ENCODE measurements at places on chromosomes 4 and X. TPM values are rescaled to one million over a fixed set of nuclear protein-coding genes. Genes with fewer than 3 reads are reported as not detected.

Gene DGKK
- total RNA-seq: 2.9 TPM

GRCh38 chr4:185144601-185145240 is 1.7 kb downstream of the SLC25A4 start:
- H3K27me3 ChIP-seq: peaks cover 5% of the 10 kb centered on the region
- DNase-seq: no peak
- H3K4me1 ChIP-seq: peaks cover 33% of the 10 kb centered on the region
- peak overlapping the region; percentile 84 for H3K4me3 ChIP-seq
- H3K36me3 ChIP-seq: peaks cover 17% of the 10 kb centered on the region
- H3K27ac ChIP-seq: no peak overlapping the region

Gene TCEANC
- total RNA-seq: 2.0 TPM

DNA sequence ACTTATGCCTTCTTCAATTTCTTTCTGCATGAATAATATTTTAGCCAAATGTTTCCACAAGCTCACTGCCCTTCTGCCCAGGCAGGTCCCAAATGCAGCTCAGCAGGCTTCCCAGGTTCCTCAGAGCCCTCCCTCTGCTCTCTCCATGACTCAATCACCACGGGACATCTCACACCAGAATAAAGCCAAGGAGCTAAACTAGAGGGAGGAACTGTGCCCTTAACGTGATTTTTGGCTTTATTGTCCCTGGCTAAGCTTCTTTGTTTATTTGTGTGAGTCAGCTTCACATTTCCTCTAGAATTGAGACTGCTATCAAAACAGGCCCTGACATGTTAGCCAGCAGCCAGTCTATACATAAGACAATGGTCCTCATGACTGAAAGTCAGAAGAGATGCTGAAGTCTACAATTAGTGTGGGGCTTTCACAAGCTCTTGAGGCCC is 186.4 kb upstream of the GALNT7 start:
- H3K36me3 ChIP-seq: peaks cover 10% of the 10 kb centered on the region
- no peak for DNase-seq
- peaks cover 31% of the 10 kb centered on the region for H3K4me1 ChIP-seq
- no peaks in the 10 kb centered on the region for H3K27me3 ChIP-seq
- H3K4me3 ChIP-seq: no peak overlapping the region

DNA sequence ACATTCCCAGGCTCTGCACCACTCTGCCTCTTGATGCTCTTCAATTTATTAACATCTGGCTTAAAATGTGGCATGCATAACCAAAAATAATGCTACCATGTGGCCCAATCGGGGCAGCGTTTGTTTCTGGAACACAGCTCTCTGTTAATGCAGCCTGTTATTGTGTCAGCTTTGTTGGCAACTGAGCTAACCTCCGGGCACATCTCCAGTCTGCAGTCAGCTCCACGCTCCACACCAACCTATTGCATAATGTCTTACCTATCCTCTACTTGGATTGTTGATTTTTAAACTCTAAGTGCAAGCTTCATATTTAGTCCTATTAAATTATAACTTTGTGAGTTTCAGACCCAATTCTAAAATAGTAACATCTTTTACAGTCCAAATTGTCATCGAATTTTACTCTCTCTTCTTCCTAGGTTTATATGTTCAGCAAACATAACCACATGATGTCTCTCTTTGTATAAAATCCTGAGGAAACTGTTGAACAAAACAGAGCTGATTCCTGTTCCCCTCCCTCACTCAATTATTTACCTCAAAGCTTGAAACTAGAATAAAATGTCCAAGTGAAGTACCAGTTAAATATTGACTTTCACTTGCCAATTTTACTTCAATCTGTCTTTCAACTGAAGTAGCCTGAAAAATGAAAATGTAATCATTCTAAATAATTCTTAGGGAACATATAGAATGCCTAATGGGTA is 92.2 kb upstream of the RAPGEF2 start:
- no peak overlapping the region for H3K4me3 ChIP-seq
- H3K27me3 ChIP-seq: peaks cover 36% of the 10 kb centered on the region
- H3K36me3 ChIP-seq: no peaks in the 10 kb centered on the region
- H3K4me1 ChIP-seq: peaks cover 36% of the 10 kb centered on the region
- DNase-seq: no peak
- H3K27ac ChIP-seq: no peak overlapping the region

DNA sequence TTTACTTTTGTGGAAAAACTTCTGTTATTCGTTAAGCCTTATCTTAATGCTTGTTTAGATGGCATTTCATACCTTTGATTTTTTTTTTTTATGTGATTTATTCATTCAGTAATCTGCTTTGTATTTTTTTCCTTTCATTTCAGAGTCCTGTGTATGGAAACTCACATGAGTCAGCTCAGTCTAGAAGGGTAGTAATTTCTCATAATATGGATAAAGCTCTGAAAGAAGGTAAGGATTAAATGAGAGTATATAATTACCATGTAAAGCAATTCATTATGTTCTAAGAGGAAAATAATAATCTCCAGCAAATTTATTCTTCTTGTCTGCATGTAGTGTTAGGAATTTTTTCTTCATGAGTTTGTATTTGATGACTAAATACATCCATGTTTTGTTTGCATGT is 37.8 kb downstream of the SNX25 start:
- H3K4me1 ChIP-seq: peaks cover 16% of the 10 kb centered on the region
- no peak overlapping the region for H3K27ac ChIP-seq
- H3K36me3 ChIP-seq: peaks cover 8% of the 10 kb centered on the region
- DNase-seq: no peak
- no peaks in the 10 kb centered on the region for H3K27me3 ChIP-seq

GRCh38 chr4:142345924-142346323 is 500.2 kb downstream of the INPP4B start:
- H3K27ac ChIP-seq: no peak overlapping the region
- no peaks in the 10 kb centered on the region for H3K36me3 ChIP-seq
- DNase-seq: no peak
- H3K27me3 ChIP-seq: no peaks in the 10 kb centered on the region
- H3K4me1 ChIP-seq: no peaks in the 10 kb centered on the region

GRCh38 chr4:94399721-94400120 is 52.0 kb upstream of the PDLIM5 start:
- H3K27me3 ChIP-seq: no peaks in the 10 kb centered on the region
- no peaks in the 10 kb centered on the region for H3K36me3 ChIP-seq
- no peak for DNase-seq
- H3K27ac ChIP-seq: no peak overlapping the region
- H3K4me3 ChIP-seq: no peak overlapping the region

Gene RLIM
- 32.5 TPM for total RNA-seq

- H3K4me1 ChIP-seq: peaks cover 4% of the 10 kb centered on the region
- no peaks in the 10 kb centered on the region for H3K27me3 ChIP-seq
Measured at GRCh38 chr4:122639181-122639580, 18.3 kb upstream of the IL21 start.

DNA sequence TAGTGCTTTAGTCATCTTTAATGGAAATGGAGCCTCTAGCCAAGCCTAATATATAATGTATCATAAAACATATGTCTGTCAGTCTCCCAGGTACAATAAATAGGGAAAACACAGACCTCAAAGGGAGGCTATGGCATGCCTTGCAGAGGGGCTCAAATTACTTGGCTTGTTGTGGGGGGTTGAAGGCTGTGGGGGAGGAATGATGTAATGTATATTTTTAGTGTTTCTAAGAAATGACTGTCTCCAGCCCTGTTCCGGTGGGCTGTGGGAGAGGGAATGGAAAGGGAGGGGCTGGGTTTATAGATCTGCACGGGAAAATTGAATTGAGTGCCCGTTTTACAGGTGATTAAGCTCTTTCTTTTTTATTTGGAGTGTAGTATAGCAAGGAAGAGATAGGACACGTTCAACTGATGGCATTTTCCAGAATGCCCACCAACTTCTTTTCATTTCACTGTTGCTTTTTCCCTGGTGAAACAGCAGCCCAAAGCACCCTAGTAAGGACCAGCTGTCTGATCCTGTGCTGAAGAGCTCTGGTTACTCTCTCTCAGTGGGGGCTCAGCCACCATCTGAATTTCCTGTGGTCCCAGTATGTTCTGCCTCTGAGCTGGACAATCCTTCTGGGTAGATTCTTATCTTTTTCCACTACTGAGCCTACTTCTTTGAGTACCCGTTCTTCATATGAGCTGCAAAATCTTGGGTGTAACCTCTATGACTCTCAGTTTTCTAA is 220.7 kb upstream of the CASK start:
- peaks cover 6% of the 10 kb centered on the region for H3K36me3 ChIP-seq
- no peak overlapping the region for H3K27ac ChIP-seq
- H3K4me1 ChIP-seq: peaks cover 15% of the 10 kb centered on the region
- no peak for DNase-seq
- no peak overlapping the region for H3K4me3 ChIP-seq
- H3K27me3 ChIP-seq: no peaks in the 10 kb centered on the region

GRCh38 chrX:131841496-131842437 is 181.3 kb upstream of the STK26 start:
- no peaks in the 10 kb centered on the region for H3K27me3 ChIP-seq
- H3K27ac ChIP-seq: no peak overlapping the region
- peaks cover 6% of the 10 kb centered on the region for H3K4me1 ChIP-seq
- H3K4me3 ChIP-seq: peak overlapping the region; percentile 44
- no peaks in the 10 kb centered on the region for H3K36me3 ChIP-seq

DNA sequence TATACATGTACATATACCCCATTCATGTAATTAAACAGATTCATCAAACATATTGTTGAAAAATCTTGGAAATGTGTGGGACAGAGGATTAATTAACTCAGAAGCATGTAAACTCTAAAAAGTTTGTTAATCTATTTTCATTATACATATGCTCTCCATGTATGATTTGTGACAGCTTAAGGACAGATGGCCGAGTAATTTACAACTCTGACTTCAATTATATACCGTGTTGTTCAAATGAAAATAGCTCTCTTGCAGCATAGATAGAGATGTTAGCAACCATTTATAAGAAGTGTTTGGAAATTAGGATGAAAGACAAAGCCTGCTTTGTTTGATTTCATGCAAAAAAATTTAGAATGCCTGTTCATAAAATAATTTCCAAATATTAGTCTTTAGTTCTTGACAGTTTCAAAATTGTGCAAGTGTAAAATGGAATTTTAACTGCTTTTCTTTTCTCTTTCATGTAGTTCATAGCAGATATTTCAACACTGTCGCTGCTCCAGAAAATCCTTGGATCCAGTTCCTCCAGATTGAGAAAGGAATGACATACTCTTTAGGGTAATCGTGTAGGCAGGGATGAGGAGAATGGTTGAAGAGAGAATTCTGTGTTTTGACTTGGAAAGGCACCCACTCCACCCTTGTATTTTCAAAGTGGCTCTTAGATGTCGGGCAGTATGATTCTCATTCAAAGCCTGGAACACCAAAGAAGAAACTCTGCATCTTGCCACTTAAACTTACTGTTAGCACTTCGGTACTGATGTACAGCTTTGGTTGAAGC is 23.1 kb downstream of the AFF2 start:
- no peak for DNase-seq
- no peaks in the 10 kb centered on the region for H3K27me3 ChIP-seq
- H3K36me3 ChIP-seq: no peaks in the 10 kb centered on the region
- peaks cover 26% of the 10 kb centered on the region for H3K4me1 ChIP-seq
- no peak overlapping the region for H3K4me3 ChIP-seq

DNA sequence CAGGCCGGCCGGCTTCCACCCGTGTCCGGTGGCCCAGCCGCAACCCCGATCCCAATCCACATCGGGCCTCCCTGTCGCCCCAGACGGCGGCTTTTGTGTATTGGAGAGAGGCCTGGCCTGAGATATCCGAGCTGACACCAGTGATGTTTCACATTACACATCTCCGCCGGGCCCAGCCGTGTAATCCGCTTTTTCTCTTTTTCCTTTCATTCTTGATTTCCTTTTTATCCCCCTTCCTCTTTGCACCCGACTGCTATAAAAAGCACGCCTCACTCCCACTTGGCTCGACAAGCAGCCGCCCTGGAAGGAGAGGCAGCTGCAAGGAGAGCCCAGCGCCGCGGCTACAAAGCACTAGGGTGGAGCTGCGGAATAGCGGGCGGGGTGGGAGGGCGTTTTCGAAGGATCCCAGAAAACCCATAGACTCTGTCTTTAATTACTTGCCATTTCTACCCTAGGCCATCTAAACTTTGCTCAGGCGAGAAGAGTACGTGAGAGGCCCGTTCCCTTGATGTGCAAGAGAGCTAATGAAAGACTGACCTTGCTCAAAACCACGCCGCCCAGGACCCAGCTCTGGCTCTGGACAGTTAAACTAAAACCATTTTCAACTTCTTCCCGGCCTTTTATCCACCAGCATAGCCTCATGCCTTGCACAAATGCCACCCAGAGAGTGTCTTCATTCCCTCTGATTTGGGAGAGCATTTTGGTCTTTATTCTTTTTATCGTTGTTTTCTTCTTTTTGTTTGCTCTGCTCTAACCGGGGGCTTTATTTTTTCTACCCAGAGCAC is 3.2 kb downstream of the PITX2 start:
- H3K27ac ChIP-seq: peak overlapping the region; percentile 98
- H3K4me3 ChIP-seq: peak overlapping the region; percentile 76
- H3K27me3 ChIP-seq: peaks cover 99% of the 10 kb centered on the region
- H3K36me3 ChIP-seq: no peaks in the 10 kb centered on the region
- H3K4me1 ChIP-seq: peaks cover 67% of the 10 kb centered on the region

GRCh38 chr4:23036503-23036902 is 343.8 kb downstream of the GBA3 start:
- no peaks in the 10 kb centered on the region for H3K36me3 ChIP-seq
- peaks cover 34% of the 10 kb centered on the region for H3K4me1 ChIP-seq
- no peak overlapping the region for H3K27ac ChIP-seq
- no peak overlapping the region for H3K4me3 ChIP-seq
